ENCODE measurements at places on chromosomes 11 and 22.

GRCh38 chr11:124978316-124978715 is 24.3 kb downstream of the CCDC15 start:
- H3K4me3 ChIP-seq, result no peak overlapping the region
- no peaks in the 10 kb centered on the region for H3K27me3 ChIP-seq
- H3K4me1 ChIP-seq, result no peaks in the 10 kb centered on the region
- DNase-seq, result no peak
- H3K36me3 ChIP-seq, result no peaks in the 10 kb centered on the region

- no peak overlapping the region for H3K27ac ChIP-seq
- no peaks in the 10 kb centered on the region for H3K4me1 ChIP-seq
- no peak for DNase-seq
- H3K36me3 ChIP-seq, result no peaks in the 10 kb centered on the region
- H3K4me3 ChIP-seq, result no peak overlapping the region
Observed at GRCh38 chr22:47629791-47630655, 867.6 kb downstream of the TBC1D22A start.

DNA sequence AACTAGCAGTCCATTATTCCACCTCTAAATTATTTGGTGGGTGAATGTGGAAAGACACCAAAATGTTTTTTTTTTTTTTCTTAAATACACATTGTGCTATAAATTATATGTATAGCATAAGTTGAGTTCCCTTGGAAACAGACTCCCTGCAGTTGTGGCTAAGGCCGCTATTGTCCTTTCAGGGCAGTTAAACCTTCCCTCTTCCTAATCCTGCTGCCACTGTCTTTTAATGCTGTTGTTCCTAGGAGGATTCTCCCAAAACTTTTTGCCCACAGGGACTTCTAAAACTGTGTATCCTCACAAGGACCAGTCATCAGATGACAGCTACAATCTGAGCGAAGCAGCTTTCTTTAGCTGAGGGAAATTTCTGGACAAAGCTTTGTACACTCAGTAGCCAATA is 478.9 kb upstream of the CHORDC1 start:
- H3K4me1 ChIP-seq, result no peaks in the 10 kb centered on the region
- H3K36me3 ChIP-seq, result no peaks in the 10 kb centered on the region
- H3K27ac ChIP-seq, result no peak overlapping the region
- no peaks in the 10 kb centered on the region for H3K27me3 ChIP-seq

GRCh38 chr11:23423104-23423503 is 562.8 kb upstream of the CCDC179 start:
- no peaks in the 10 kb centered on the region for H3K36me3 ChIP-seq
- H3K4me3 ChIP-seq, result no peak overlapping the region
- H3K4me1 ChIP-seq, result no peaks in the 10 kb centered on the region

- no peak overlapping the region for H3K4me3 ChIP-seq
- H3K4me1 ChIP-seq, result no peaks in the 10 kb centered on the region
- H3K36me3 ChIP-seq, result no peaks in the 10 kb centered on the region
- no peak for DNase-seq
- H3K27ac ChIP-seq, result no peak overlapping the region
Observed at GRCh38 chr11:25435197-25435596, 896.7 kb upstream of the ANO3 start.

DNA sequence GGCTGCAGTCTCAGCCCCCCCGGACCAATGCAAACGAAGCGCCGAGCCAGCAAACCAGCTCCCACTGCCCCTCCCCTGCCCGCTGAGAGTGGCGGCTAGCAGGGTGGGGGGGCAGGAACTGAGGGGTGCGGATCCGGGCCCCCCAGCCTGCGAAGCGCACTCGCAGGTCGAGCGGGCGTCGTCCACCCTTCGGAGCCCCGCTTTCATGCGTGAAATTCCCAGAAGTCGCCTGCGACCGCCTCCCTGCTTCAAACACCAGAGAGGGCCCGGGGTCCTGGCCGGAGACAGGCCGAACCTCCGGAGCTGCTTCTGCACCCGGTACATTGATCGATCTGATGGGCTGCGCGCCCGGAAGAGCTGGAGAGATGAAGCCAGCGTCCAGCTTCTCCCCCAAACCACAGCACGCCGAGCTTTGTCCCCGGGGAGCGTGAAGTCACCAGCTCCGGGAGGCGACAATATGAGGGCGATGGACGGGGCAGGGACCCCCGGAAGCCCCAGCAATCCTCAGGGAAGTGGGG is 646 bp upstream of the PATZ1 start:
- no peak for DNase-seq
- H3K4me3 ChIP-seq, result peak overlapping the region; percentile 67
- peak overlapping the region; percentile 66 for H3K27ac ChIP-seq
- peaks cover 6% of the 10 kb centered on the region for H3K36me3 ChIP-seq

GRCh38 chr11:65500387-65501185 is 1.7 kb downstream of the MALAT1 start:
- peak overlapping the region; percentile 85 for H3K4me3 ChIP-seq
- no peak for DNase-seq
- no peaks in the 10 kb centered on the region for H3K27me3 ChIP-seq
- H3K4me1 ChIP-seq, result peaks cover 29% of the 10 kb centered on the region
- peak overlapping the region; percentile 98 for H3K27ac ChIP-seq

DNA sequence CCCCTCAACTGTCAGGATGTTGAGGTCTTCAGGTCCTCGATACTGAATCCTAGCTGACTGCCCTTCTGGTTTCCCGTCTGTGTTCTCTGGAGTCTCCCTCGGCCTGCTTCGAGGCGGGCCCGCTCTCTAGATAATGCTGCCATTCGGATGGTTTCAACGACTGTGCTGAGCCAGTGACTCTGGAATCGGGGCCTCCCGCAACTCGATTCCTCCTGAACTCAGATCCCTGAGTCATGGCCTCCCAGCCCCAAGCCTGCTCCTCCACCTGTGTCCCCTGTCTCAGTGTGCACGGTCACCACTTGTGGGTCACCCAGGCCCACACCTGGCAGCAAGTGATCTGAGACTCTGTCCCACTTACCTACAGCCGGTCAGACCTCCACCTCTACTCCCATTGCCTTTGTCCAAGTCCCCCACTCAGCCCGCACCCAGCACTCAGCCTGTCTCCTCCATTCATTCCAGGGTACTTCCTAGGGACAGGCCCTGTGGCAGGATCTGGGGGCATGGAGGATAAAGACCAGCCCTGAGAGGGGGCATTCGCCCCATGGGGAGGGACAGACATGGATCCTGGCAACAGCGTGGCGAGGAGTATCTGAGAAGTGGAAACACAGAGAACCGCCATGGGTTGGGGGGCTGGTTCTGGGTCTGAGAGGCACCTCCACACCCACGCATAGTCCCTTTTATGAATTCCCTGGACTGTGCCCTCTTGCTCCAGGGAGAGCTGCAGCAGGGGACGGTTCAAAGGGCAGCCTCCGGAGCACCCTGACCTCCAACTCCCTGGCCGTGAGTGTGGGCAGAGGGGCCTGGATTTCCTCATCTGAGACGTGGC is 14.3 kb downstream of the MPST start:
- peaks cover 5% of the 10 kb centered on the region for H3K27me3 ChIP-seq
- no peak overlapping the region for H3K4me3 ChIP-seq
- no peaks in the 10 kb centered on the region for H3K36me3 ChIP-seq
- no peak for DNase-seq
- H3K27ac ChIP-seq, result no peak overlapping the region

DNA sequence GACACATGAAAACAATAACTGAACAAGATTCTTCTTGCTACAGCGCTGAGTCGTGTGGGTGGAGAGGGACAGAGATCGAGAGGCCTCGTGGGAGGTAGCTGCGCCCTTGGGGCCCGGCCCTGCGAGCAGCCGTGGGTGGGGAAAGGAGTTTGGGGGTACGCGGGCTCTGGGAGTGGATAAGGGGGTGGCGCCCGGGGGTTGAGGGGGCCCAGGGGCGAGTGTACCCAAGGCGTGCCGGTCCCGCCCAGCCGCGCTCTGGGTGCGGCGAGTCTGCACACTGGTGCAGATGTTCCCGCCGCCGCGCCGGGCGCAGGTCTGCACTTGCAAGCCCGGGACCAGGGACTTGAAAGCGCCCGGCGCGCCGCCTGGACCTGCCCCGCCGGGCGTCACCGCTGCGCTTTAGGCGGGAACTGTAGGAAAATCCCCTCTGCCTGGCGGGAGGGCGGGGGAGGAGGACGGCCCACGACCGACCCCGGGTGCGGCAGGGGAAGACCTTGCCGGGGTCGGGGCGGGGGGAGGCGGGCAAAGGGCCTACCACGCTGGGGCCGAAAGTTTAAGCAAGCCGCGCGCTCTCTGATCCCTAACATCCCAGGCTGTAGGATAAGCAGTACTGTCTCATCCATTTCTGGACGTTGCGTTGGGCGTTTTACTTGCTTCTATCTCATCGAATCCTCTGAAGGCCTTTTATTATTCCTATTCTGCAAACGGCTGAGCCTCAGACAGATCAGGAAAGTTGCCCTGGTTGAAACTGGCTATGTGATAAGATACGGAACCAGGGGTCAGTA is 1.4 kb upstream of the KREMEN1 start:
- peaks cover 25% of the 10 kb centered on the region for H3K4me1 ChIP-seq
- DNase-seq, result no peak
- no peaks in the 10 kb centered on the region for H3K36me3 ChIP-seq
- H3K4me3 ChIP-seq, result peak overlapping the region; percentile 49
- H3K27ac ChIP-seq, result no peak overlapping the region

DNA sequence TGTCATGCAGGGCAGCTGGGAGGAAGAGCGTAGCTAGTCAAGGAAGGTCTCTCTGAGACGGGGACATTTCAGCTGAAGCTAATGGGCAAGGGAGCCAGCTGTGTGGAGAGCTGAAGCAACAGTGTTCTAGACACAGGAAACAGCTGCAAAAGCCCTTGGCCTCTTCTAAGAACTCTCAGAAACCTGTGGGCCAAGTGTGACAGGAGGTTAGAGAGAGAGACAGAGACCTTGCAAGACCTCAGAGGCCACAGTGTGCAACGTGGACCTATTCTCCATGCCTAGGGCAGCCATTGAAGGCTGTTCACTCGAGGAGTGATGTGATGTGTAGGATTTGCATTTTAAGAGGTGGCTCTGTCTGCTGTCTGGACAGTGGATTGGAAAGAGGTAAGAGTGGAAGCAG is 48.7 kb upstream of the TNRC6B start:
- no peak overlapping the region for H3K27ac ChIP-seq
- no peaks in the 10 kb centered on the region for H3K4me1 ChIP-seq
- H3K4me3 ChIP-seq, result no peak overlapping the region
- H3K27me3 ChIP-seq, result no peaks in the 10 kb centered on the region
- DNase-seq, result no peak
- peaks cover 36% of the 10 kb centered on the region for H3K36me3 ChIP-seq

GRCh38 chr11:1555713-1556153 is 16.3 kb downstream of the DUSP8 start:
- H3K4me3 ChIP-seq, result no peak overlapping the region
- no peak overlapping the region for H3K27ac ChIP-seq
- no peak for DNase-seq
- H3K36me3 ChIP-seq, result peaks cover 3% of the 10 kb centered on the region
- no peaks in the 10 kb centered on the region for H3K27me3 ChIP-seq

- no peak overlapping the region for H3K27ac ChIP-seq
- no peaks in the 10 kb centered on the region for H3K27me3 ChIP-seq
- H3K4me1 ChIP-seq, result peaks cover 16% of the 10 kb centered on the region
- no peaks in the 10 kb centered on the region for H3K36me3 ChIP-seq
- H3K4me3 ChIP-seq, result no peak overlapping the region
- no peak for DNase-seq
Observed at GRCh38 chr11:48031602-48032001, 51.2 kb downstream of the PTPRJ start.

- no peak overlapping the region for H3K27ac ChIP-seq
- no peaks in the 10 kb centered on the region for H3K4me1 ChIP-seq
- H3K4me3 ChIP-seq, result no peak overlapping the region
- no peaks in the 10 kb centered on the region for H3K27me3 ChIP-seq
- H3K36me3 ChIP-seq, result no peaks in the 10 kb centered on the region
Observed at GRCh38 chr11:20020198-20020597, 140.1 kb downstream of the DBX1 start.

DNA sequence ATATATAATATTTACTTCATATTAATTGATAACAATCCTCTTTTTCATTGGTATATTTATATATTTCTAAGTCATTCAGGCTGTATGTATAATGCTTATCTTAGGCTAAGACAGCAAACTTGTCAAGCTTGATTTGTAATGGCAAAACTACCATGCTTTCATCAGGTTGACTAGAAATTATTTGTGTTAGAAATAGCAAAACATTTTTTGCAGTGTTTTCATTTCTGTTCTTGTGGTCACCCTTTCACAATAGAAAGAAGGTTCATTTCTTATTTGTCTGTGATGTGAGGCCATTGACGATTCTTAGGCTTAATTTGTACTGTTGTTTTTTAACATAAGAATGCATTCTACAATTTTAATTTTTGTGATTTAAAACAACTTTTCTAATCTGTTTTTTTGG is 197.6 kb downstream of the TMEM135 start:
- no peak overlapping the region for H3K4me3 ChIP-seq
- no peaks in the 10 kb centered on the region for H3K4me1 ChIP-seq
- no peak for DNase-seq
- H3K36me3 ChIP-seq, result no peaks in the 10 kb centered on the region

- no peak overlapping the region for H3K27ac ChIP-seq
- H3K4me3 ChIP-seq, result no peak overlapping the region
- no peak for DNase-seq
- peaks cover 10% of the 10 kb centered on the region for H3K4me1 ChIP-seq
Observed at GRCh38 chr11:96228910-96229309, 114.1 kb downstream of the MAML2 start.

- DNase-seq, result no peak
- H3K27me3 ChIP-seq, result no peaks in the 10 kb centered on the region
- no peaks in the 10 kb centered on the region for H3K36me3 ChIP-seq
- H3K4me3 ChIP-seq, result no peak overlapping the region
- no peaks in the 10 kb centered on the region for H3K4me1 ChIP-seq
- no peak overlapping the region for H3K27ac ChIP-seq
Observed at GRCh38 chr11:92978271-92979111, 9.0 kb downstream of the MTNR1B start.

DNA sequence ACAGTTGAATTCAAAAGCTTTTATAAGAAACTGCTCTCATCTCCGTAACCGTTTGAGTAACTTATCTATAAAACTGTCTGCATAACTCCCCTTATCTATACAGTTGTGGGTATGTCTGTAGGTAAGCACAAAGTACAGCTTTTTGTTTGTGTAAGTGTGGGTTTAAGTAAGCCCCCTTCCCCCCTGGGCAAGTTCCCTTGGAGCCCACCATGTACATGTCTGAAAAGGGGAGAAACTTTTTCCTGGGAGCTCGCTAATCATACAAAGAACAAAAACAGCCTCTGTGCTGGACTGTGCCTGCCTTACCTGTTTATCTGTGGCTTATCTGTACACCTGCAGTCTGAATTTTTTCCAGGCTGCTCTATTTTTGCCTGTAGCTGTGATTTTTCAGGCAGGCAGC is 36.3 kb upstream of the TMEM45B start:
- no peaks in the 10 kb centered on the region for H3K36me3 ChIP-seq
- DNase-seq, result no peak
- no peak overlapping the region for H3K27ac ChIP-seq
- H3K4me1 ChIP-seq, result no peaks in the 10 kb centered on the region
- H3K27me3 ChIP-seq, result no peaks in the 10 kb centered on the region
- H3K4me3 ChIP-seq, result no peak overlapping the region

Data from effector memory CD4-positive, alpha-beta T cell (primary cell).